Right ventricle myocardium superior (tissue), 1 donor: ENCODE measurements at places on chromosomes 4 and X. TPM values are rescaled to one million over a fixed set of nuclear protein-coding genes. Genes with fewer than 3 reads are reported as not detected.

DNA sequence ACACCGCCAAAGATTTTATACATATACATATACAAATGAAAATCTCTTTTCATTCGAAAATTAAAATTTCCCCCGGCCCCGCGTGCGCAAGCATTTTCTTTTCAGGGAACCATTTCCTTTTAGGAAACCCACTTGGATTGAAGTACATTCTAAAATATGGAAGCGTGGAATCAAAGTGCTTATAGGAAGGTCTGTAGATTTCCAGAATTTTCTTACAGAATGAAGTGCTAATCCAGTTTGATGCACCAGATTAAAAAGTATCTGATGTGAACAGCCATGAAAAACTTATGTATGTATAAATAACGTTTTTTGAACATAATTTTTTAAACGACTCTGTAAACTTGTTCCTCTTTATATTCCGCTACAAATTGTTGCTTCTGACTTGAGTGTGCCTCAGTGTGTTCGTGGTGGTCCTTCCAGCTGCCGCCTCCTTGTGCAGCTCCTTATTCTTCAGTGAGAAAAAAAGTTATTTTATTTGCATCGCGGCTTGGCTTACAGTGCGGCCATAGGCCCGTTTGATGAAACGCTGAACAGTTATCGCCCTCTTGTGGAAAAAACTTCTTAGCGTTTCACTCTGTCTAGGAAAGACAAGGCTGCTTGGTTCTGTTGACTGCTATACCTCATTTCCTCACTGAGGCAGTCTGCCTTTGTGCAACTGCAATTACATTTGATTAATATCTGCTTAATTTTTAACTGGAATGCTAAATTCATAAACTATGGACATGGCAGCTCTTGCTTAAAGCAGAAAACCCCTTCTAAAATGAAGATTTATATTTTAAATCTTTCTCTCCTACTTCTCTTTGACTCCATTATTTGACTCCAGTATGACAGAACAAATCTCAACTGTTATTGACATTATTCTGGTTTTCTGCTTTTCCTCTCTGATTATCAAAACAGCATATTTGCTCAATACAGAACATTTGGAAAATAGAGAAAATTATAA is 4.7 kb upstream of the NKX6-1 start:
- DNase-seq = no peak

The EXOC1 gene
- total RNA-seq = 14.9 TPM

The ABCG2 gene
- 0.75 TPM for total RNA-seq

The ANTXR2 gene
- total RNA-seq = 49.7 TPM
